Transverse colon (tissue), 4 donors: ENCODE measurements at places on chromosomes 12 and 14. TPM values are rescaled to one million over a fixed set of nuclear protein-coding genes. Genes with fewer than 3 reads are reported as not detected.
A peak's percentile ranks its signal among the peaks of the same experiment; 100 is the strongest.

- H3K4me1 ChIP-seq = no peaks in the 10 kb centered on the region
- no peak overlapping the region for H3K27ac ChIP-seq
- no peak overlapping the region for H3K4me3 ChIP-seq
- H3K36me3 ChIP-seq = no peaks in the 10 kb centered on the region
- peak; percentile 24 for DNase-seq
Measured at GRCh38 chr14:74349757-74350156, 1.5 kb downstream of the VRTN start.

DNA sequence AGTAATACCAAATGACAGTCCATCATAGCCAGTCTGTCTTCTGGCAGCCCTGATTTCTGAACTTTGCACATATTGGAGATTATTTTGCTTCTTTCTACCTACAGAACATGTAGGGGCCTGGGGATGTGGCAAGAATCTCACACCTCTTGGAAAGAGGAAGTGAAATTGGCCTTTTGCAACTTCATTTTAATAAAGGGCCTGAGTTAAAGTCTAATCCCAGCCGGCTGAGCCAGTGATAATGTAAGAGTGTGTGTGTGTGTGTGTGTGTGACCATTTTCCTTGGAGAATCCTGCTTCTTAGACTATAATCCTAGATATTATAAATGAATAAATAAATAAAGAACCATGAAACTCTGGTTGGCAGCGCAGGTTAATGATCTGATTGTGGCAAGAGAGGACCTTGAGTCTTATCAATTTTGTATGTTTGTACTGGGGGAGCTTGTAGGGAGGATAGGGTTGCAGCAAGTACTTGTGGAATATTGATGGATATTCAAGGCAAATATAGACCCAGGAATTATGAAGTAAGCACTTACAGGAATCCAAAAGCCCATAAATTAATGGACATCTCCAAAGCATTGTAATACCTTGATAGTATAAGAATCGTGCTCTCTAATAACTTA is 233.2 kb upstream of the AMIGO2 start:
- H3K36me3 ChIP-seq = no peaks in the 10 kb centered on the region
- no peaks in the 10 kb centered on the region for H3K27me3 ChIP-seq
- H3K4me3 ChIP-seq = no peak overlapping the region

GRCh38 chr14:76771437-76771980 is 10.2 kb downstream of the VASH1 start:
- H3K4me1 ChIP-seq = peaks cover 4% of the 10 kb centered on the region
- no peak overlapping the region for H3K27ac ChIP-seq
- no peak for DNase-seq
- no peaks in the 10 kb centered on the region for H3K27me3 ChIP-seq
- no peaks in the 10 kb centered on the region for H3K36me3 ChIP-seq

- H3K27me3 ChIP-seq = no peaks in the 10 kb centered on the region
- no peak overlapping the region for H3K27ac ChIP-seq
- H3K36me3 ChIP-seq = no peaks in the 10 kb centered on the region
- no peak for DNase-seq
- no peak overlapping the region for H3K4me3 ChIP-seq
- no peaks in the 10 kb centered on the region for H3K4me1 ChIP-seq
Measured at GRCh38 chr14:101113835-101114725, 210.6 kb upstream of the RTL1 start.

GRCh38 chr14:22977684-22978486 is 4.5 kb downstream of the AJUBA start:
- H3K27ac ChIP-seq = peak overlapping the region; percentile 47
- H3K27me3 ChIP-seq = peaks cover 17% of the 10 kb centered on the region
- peak; percentile 52 for DNase-seq
- peaks cover 60% of the 10 kb centered on the region for H3K4me1 ChIP-seq
- H3K4me3 ChIP-seq = no peak overlapping the region

GRCh38 chr12:86660488-86661147 is 404.4 kb upstream of the MGAT4C start:
- H3K27ac ChIP-seq = no peak overlapping the region
- no peak overlapping the region for H3K4me3 ChIP-seq
- no peaks in the 10 kb centered on the region for H3K4me1 ChIP-seq

DNA sequence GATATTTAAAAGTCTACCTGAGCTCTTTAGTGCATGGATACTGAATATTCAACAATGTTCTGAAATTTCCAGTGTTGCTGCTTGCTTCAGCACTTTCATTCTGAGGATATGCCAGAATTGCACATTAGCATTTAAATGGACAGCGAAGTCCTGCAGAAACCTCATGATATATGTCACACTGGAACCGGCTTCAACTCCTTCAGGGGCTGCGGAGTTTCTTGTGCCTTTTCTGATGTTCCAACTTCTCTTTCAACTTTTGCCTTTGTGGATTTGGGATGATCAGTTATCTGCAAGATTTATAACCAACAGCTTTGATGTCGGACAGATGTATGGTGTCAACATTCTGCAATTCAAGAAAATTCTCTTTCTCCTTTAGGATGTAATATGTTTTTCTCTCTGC is 142.5 kb upstream of the LMNTD1 start:
- no peaks in the 10 kb centered on the region for H3K27me3 ChIP-seq
- no peak overlapping the region for H3K4me3 ChIP-seq
- no peak for DNase-seq
- H3K36me3 ChIP-seq = no peaks in the 10 kb centered on the region
- no peaks in the 10 kb centered on the region for H3K4me1 ChIP-seq

- H3K4me3 ChIP-seq = peak overlapping the region; percentile 87
- H3K36me3 ChIP-seq = peaks cover 14% of the 10 kb centered on the region
- no peak for DNase-seq
- no peak overlapping the region for H3K27ac ChIP-seq
- H3K27me3 ChIP-seq = no peaks in the 10 kb centered on the region
Measured at GRCh38 chr12:55815473-55815872, 2.1 kb downstream of the SARNP start.

DNA sequence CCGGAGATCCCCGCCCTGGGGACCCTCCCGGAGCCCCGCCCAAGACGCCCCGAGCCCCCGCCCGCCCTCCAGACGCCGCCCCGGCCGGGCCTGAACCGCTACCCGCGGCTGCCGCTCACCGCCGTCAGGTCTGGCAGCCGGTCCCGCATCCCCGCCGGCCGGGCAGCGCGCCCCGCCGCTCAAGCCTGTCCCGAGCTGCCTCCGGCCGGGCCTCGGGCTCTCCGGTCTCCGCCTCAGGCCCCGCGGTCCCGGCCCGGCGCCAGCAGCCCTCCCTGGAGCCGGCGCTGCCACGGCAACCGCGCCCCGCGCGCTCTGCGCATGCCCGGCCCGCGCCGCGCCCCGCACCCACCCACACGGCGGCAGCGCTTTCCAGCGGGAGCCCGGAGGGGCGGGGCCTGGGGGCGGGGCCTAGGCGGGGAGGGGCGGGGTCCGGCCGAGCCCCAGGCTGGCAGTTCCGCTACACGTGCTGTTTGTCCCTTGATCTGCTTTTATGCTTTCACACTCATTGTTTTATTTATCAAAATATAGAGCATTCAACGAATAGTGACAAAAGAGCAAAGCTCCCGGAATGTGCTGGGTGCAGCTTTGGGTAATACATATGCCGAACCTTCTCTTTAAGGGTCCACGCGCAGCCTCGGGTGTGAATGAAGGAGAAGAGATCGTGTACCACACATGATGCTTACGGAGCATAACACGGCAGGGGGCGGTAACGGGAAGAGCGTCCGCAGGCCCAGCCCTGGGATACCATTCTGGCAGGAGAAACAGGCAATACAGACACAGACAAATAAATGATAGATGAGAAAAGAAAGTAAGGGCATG is at the start of gene STX2:
Gene STX2 (minus strand): TSS at position 300 of the 819 bp plus-strand sequence. CDS start 151 bp downstream, at position 149.
- peak within 1 kb of the TSS; percentile 68 for H3K27ac ChIP-seq
- H3K36me3 ChIP-seq = no peaks in the 10 kb centered on the region
- peak within 1 kb of the TSS; percentile 85 for H3K4me3 ChIP-seq

- H3K4me1 ChIP-seq = no peaks in the 10 kb centered on the region
- no peak overlapping the region for H3K27ac ChIP-seq
- no peak overlapping the region for H3K4me3 ChIP-seq
- H3K36me3 ChIP-seq = no peaks in the 10 kb centered on the region
- peaks cover 5% of the 10 kb centered on the region for H3K27me3 ChIP-seq
- DNase-seq = no peak
Measured at GRCh38 chr14:100762089-100762515, 35.4 kb downstream of the DLK1 start.

- H3K27ac ChIP-seq = no peak overlapping the region
- peaks cover 10% of the 10 kb centered on the region for H3K27me3 ChIP-seq
- no peaks in the 10 kb centered on the region for H3K36me3 ChIP-seq
- no peak overlapping the region for H3K4me3 ChIP-seq
- DNase-seq = no peak
- no peaks in the 10 kb centered on the region for H3K4me1 ChIP-seq
Measured at GRCh38 chr12:106602076-106602475, 19.3 kb downstream of the RFX4 start.

DNA sequence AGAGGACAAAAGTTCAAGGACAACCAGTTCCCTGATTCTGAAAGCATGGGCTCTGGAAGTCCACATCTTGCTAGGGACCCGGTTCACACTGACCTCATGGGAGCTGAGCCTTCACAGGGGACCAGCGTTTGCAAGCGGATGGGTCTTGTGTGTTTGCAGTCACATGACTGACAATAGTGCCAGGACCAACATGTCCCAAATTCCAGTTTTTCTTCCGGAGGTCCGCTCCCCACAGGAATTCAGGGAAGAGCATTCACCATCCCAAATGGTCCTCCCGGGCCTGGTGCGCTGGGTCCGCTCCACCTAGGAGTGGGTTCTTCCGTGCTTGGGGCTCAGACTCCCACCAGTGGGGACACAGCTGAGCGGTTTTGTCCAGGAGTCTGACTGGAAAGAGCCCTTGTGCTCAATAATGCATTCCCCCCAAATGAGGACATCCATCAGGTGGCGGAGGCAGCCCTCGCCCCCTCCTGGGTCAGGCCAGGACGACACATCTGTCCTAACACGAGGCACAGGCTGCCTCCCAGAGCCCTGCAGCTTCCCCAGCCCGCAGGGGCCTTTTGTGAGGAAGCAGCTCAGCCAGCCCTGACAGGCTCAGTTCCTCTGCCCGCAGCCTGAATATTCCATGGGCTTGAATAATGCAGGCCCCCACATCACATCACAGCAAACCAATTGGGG is 91.8 kb upstream of the BCL11B start:
- H3K4me3 ChIP-seq = no peak overlapping the region
- no peaks in the 10 kb centered on the region for H3K36me3 ChIP-seq
- no peaks in the 10 kb centered on the region for H3K27me3 ChIP-seq

DNA sequence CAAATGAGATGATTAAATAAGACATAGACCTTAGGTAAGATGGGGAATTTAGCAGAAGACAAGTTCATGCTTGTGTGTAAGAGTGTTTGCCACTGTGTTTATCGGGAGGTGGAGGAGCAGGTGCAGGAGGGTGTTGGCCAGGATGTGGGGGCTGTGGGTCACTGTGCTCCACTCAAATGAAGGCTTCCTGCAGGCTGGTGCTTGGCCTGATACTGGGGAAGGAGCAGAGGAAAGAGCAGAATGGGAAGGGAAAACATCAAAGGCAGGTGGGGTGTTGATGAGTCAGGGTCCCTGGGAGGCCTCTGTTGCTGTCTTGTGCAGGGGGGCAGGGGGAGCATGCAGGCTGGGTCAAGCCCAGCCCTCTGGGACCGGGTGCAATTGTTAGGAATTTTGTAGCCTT is 126.5 kb downstream of the TSPAN9 start:
- H3K36me3 ChIP-seq = no peaks in the 10 kb centered on the region
- peaks cover 44% of the 10 kb centered on the region for H3K27me3 ChIP-seq
- no peak overlapping the region for H3K4me3 ChIP-seq
- H3K4me1 ChIP-seq = peaks cover 19% of the 10 kb centered on the region

DNA sequence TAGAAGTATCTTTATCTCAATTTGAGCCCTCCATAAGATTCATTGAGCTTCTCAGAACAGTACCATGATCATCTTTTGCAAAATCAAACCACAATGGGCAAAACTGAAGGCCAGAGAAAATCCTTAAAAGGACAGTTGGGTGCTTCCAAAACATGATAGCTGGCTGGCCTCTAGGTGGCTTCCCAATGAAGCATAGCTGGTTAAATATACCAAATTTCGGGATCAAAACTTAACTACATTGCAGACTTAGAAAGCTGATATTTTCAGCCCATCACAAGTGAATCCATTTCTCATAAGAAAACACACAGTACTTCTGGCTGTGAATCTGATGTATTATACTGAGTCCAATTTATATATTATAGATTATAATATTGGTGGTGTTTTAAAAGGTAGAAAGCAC is 15.3 kb upstream of the PIK3C2G start:
- H3K36me3 ChIP-seq = no peaks in the 10 kb centered on the region
- no peaks in the 10 kb centered on the region for H3K4me1 ChIP-seq
- H3K27me3 ChIP-seq = no peaks in the 10 kb centered on the region
- no peak overlapping the region for H3K27ac ChIP-seq
- H3K4me3 ChIP-seq = no peak overlapping the region

DNA sequence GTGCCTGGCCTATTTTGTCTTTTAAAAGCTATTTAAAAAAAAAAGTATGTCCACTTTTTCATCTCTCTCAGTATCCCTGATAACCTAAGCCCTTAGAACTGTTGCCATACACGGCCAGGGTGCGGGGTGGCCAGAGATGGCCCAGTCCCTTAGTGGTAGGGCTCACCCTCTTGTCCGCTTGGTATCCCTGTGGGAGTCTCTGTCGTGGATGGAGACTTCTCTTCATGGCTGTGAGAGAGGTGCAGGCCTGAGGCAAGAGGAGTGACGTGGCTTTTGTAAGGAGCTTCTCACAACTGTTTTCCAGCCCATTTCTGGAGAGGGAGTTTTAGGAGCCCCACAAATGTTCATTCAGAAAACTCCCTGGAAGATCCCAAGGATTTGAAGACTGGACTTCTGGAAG is 26.8 kb downstream of the XRCC3 start:
- no peaks in the 10 kb centered on the region for H3K27me3 ChIP-seq
- no peak overlapping the region for H3K4me3 ChIP-seq
- no peak for DNase-seq
- no peak overlapping the region for H3K27ac ChIP-seq
- peaks cover 33% of the 10 kb centered on the region for H3K36me3 ChIP-seq

Gene HNF1A
- 16.5 TPM for total RNA-seq

Gene DPPA3
- total RNA-seq = not detected

Gene EID3
- 4.9 TPM for total RNA-seq

Gene SMCO2
- total RNA-seq = not detected

Gene OR6C2
- 0.60 TPM for total RNA-seq
